NCI-H187 (cell line): ENCODE measurements at places on chromosomes 2 and 18.
A peak's percentile ranks its signal among the peaks of the same experiment; 100 is the strongest.

DNA sequence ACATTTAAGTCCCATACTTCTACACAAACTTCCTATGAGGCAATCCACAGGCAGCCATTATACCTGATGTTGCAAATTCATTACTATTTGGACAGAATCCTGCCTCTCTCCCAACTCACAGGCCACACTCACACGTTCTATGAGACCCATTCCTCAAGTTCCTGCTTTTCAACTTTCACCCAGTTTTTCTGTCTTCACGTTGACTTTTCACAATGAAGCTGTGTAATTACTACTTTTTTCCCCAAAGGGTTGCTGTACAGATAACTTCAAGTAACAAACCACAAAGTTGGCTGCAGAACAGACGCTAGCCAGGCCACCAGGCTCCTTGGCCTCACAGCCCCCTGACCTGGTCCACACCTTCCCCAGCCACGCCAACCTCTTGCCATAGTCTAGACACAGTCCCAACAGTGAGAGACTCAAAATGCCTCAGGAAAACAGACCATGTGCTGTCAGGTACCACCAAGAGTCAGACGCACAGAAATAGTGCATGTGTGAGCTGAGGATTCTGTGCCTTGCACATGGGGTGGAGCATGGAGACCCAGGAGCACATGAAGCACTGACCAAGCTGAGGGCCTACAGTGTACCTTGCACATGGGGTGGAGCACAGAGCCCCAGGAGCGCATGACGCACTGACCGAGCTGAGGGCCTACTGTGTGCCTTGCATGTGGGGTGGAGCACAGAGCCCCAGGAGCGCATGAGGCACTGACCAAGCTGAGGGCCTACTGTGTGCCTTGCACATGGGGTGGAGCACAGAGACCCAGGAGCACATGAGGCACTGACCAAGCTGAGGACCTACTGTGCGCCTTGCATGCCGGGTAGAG lies 61.0 kb downstream of the EIPR1 start:
- DNase-seq: no peak

DNA sequence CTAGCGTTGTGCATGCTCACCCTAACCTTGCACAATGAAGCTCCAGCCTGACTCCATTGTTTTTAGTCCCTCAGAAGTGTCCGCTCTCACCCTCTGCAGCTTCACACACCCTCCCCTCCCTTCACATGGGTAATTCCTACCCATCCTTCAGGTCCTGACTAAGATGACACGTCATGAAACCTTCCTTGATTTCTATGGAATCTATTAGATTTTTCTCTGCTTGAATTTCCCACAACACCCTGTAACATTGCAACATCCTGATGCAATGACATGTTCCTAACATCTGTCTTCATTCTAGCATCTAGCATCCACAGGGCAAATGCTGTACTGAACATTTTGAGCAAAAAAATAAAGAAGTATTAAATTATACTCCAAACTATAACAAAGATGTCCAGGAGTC lies 77.0 kb upstream of the PID1 start:
- DNase-seq: no peak

GRCh38 chr18:49030138-49030537 lies 79.4 kb upstream of the SMAD7 start:
- no peak for DNase-seq

DNA sequence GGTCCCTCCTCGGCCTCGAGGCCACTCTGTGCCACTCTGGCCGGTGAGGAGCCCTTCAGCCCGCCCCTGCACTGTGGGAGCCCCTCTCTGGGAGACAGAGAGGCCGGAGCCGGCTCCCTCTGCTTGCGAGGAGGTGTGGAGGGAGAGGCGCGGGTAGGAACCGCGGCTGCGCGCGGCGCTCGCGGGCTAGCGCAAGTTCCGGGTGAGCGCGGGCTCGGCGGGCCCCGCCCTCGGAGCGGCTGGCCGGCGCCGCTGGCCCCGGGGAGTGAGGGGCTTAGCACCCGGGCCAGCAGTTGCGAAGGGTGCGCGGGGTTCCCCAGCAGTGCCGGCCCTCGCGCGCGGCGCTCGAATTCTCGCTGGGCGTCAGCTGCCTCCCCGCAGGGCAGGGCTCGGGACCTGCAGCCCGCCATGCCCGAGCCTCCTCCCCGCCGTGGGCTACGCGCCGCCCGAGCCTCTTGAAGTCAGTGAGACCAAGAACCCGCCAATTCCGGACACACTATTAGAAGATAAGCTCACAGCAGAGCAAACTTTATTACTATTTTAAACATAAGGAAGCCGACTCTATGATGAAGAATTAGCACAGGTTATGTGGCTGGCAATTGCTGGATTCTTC lies 825.8 kb upstream of the FANCL start:
- no peak for DNase-seq

DNA sequence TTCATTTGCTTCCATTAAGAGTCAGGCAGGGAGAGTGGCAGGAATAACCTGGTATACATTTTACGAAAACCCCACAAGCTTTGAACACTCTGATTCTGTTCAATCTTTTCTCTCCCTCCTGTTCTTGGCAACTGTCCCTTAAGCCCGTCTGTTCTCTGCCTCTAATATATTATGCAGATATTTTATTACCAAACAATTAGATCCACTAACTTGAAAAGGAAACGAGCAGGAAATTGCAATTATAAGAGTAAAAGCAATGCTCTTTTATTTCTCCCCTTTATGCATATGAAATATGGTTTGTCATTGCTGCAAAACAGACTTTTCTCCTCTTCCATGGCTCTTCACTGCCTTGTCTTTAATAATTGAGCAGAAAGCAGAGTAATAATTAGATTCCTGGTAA lies 149.1 kb upstream of the CELF4 start:
- no peak for DNase-seq

DNA sequence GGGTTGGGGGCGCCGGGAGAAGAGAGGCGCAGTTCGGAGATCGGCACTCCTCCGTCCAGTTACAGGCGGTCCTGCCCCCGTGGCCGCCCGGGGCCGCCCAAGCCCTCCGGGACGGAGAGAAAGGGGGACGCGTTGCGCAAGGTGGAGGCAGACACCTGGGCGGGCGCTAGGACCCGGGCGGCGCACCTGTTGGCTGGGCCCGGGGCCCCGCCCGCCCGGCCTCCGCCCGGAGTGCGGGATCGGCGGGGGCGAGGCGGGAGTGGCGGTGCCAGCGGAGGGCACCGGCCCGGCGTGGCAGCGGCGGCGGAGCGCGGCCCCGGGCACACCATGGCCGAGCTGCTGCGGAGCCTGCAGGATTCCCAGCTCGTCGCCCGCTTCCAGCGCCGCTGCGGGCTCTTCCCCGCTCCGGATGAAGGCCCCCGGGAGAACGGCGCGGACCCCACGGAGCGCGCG lies at the start of gene SGPP2:
SGPP2 (plus strand) TSS at position 268 of the 453 bp plus-strand sequence; CDS start at position 328, 60 bp downstream.
- DNase-seq: peak; percentile 13

GRCh38 chr2:205462681-205463345 lies 219.5 kb upstream of the NRP2 start:
- DNase-seq: no peak

DNA sequence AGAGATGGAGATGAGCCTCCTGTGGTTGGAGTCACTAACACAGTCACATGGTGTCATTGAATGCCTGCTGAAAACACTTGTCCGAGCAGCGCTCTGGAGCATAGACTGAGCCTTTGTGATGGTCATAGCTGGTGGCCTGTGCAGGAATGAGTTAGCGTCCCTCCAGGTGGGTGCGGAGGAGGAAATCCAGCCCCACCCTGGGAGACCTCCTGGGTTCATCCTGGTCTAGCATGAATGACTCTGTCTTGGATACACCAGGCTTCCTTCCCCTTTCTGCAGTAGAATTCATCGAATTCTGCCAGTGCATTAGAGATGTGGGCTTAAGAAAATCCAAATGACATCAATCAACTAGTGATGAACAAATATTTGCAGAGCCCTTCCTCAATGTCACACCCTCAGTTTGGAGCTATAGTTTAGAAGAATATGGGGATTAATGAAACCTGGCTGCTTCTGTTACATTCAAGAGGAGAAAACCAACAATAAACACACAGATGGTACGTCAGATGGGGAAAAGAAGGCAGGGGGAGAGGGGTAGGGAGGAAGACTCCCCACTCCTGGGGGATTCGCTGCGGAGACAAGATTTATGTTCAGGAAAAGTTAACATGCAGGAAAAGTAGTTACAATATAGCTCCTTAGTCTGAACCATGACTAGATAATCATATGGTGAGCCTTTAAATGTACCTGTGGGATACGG lies 136.7 kb downstream of the DDX1 start:
- no peak for DNase-seq

- no peak for DNase-seq
These were observed 220.6 kb upstream of the SH3BP4 start for GRCh38 chr2:234731236-234731635.

- DNase-seq: no peak
These were observed 2.8 kb downstream of the SPR start for GRCh38 chr2:72889991-72890390.

- DNase-seq: no peak
These were observed 142.9 kb upstream of the FIGN start for GRCh38 chr2:163878718-163879117.

DNA sequence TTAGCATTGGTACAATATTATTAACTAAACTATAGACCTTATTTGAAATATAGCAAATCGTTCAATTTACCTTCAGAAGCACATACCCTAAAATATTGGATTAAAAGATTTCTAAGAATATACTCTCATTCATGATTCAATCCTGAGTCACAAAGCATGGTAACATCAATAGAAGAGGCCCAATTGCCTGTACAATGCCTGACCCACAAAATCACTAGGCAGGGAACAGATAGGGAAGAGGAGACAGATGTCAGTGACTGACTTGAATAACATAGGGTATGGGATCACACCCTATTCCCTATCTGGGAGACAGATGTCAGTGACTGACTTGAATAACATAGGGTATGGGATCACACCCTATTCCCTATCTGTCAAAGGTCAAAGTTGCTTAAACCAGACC lies 611.6 kb upstream of the VRK2 start:
- no peak for DNase-seq

- no peak for DNase-seq
These were observed 239.1 kb upstream of the EPAS1 start for GRCh38 chr2:46058140-46058539.

DNA sequence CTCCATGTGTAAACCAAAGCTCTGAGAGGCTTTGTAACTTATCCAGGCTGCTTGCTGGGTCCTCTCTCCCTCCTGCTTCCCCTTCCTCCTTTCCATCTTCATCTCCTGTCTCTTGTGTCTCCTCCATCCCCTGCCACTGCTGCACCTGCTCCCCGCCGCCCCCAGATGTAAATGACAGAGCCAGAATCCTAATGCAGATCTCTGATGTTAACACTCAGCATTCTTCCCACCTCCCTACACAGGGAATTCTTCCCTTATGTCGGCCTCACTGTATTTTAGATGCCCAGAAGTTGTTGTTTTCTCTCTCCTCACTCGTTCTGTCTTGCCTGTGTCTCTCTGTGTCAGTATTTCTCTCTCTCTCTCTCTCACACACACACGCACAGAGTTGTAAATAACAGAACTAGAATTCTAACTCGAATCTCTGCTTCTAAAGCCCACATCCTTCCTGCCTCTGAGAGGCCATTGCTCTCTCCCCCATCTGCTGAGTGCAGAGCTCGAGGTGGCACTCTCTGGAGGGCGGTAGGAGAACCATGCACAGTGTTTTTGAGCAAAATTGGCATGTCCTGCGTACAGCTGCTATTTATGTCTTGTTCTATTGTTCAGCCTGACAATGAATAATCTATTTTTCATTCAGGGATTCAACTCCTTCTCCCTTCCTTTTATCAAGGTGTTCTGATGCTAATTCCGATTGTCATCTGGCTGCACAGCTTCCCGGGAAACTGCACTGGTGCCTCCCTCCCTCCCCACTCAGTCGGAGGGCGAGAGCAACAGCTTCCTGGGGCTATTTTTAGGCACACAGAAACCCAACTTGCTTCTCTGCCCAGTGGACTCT lies 219.9 kb downstream of the SH3RF3 start:
- no peak for DNase-seq

- no peak for DNase-seq
These were observed 211.1 kb upstream of the GALNT5 start for GRCh38 chr2:157046396-157046795.

DNA sequence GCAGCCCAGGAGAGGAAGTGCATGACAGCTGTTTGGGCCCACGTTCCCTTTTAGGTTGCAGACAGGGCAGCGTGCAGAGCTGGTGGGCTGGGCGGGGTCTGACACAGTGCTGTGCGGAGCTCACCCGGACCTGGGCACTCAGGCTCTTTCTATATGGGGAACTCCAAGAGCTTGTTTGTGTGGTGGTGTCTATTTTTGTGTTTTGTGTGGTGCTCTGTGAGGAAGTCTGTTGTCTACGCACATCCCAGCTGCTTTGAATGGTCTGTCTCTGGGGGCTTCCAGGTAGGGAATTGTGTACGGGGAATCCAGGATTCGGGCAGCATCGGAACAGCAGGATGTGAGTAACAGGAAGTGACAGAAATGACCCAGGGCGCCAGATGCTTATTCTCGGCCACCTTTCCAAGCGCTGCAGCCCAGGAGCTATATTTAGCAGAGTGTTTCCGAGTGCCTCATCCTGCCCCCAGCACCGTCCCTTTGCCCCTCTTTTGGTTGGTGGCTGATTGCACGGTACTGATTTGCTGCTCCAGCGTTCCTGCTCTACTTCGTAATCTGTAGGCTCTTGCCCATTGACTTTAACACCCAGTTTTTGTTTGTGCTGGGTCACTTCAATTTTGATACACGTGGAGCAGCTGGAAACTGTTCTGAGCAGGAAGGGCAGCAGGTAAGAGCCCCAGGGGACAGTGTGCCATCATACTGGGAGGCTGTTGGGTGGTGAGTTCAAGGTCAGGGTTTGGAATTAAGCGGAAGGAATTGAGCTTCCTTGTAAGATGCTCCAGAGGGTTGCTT lies 64.7 kb downstream of the DGKD start:
- no peak for DNase-seq

DNA sequence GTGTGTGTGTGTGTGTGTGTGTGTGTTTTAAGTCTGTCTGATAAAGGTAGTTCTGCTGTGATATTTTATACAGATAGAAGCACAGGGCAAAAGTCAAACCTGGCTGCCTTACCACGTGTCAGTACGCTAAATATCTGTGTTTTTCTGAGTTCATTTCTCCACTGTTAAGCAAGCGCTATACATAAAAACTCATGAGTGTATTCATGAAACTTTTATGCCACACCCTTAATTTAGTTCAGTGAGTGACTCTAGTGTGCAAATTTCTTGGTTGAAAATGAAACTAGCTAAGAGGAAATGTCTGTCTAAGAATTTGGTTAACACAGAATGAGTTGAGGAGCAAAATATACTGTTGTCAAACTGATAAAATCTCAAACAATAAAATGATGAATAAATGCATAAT lies 11.2 kb downstream of the CASP10 start:
- DNase-seq: no peak

DNA sequence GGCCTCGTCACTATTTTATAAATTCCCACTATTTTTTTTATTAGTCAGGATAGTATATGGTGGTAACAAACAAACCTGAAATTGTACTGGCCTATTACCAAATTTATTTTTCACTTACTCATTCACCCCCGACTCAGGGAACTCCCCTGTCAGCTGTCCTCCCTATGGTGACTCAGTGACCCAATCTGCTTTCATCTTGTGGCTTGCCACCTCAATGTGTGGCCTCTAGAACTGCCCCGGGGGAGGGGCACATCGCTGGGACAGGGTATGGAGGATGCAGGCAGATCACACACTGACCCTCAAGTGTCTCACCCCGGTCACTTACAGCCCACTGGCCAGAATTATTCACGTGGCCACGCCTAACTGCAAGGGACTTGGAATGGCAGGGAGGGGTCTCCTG lies 71.6 kb downstream of the ACTR2 start:
- no peak for DNase-seq

- DNase-seq: no peak
These were observed 33.8 kb downstream of the PID1 start for GRCh38 chr2:229237270-229237669.

GRCh38 chr2:182554950-182555349 lies 128.1 kb upstream of the PDE1A start:
- no peak for DNase-seq

GRCh38 chr18:3401669-3402620 lies 48.0 kb upstream of the TGIF1 start:
- no peak for DNase-seq
